ENCODE measurements at places on chromosomes 6 and 20.

DNA sequence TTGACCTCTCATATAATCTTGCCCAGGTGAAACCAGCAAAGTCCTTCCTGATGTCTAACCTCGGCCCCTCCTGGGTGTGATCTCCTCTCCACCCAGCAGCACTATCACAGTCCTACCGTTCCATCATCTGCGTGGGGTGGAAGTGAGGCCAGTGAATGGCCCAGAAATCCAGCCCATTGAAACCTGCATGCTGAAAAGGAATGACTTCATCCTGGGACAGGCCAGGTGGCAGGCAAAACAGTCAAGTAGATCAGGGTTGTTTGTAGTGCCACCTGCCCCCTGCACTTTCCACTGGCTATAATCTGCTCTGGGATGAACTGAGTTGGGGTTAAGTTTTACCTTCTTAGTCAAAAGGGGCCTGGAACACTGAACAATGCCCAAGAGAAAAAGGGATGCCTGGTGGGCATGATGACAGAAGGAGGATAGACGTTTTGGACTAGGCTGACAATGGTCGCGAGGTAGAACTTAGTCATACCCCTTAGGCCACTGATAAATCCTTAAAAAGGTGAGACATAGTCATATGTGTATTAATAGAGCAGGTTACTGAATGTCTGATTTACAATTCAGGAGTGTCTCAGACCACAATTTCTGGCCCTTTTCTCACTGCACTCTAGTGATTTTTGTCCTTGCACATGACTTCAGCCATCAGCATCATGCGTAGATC is 8.1 kb upstream of the HSP90AB1 start:
- DNase-seq, result no peak

DNA sequence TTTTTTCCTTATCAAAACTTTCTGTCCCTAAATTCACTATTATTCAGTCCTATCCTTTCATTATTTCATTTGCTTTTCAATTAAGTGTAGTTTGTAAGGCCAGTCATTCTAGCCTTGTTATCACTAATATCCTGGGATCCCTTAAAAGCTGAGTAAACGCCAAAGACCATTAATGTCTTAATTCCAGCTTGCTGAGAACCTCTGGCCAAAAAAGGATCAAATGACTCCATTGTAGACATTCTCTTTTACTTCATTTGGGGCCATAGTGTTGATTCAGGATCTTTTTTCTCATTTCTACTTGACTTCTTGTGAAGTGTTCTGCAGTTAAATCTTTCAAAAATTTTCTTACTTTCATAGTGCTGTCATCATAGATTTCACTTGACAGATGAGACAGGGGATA is 379.7 kb downstream of the LAMA2 start:
- no peak for DNase-seq

GRCh38 chr20:9794831-9795230 is 44.0 kb downstream of the PAK5 start:
- DNase-seq, result no peak

DNA sequence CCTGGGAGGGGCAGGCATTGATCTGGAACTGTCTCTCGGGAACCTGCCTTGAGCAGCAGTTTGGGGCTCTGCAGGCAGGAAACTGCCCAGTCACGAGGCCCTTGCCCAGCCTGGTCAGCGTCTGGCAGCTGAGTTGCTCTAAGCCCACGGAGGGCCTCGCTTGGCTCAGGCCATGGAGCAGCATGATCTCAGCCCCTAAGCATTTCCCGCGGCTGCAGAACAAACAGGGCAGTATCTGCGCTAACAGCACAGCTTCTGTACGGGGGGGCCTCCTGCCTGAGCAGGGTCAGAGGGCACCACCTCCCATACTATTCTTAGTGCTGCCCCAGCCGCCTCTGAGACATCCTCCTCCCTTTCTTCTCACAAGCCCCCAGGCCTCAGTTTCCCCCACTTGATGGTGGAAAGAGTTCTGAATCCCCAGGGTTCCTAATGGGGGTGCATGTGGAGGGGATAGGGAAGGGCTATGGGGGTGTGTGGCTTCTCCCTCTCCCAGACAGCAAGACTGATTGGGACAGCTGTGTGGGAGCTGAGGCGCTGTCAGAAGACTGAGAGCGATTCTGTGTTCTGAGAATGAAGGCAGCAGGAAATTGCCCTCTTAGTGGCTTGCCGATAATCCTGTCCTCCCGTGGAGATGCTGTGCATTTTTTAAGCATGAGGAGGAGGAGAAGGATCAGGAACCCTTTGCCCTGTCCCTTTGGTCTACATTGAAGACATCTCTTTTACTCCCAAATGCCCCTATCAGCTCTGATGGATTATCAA is 46.4 kb downstream of the MOCS1 start:
- DNase-seq, result peak; percentile 96

DNA sequence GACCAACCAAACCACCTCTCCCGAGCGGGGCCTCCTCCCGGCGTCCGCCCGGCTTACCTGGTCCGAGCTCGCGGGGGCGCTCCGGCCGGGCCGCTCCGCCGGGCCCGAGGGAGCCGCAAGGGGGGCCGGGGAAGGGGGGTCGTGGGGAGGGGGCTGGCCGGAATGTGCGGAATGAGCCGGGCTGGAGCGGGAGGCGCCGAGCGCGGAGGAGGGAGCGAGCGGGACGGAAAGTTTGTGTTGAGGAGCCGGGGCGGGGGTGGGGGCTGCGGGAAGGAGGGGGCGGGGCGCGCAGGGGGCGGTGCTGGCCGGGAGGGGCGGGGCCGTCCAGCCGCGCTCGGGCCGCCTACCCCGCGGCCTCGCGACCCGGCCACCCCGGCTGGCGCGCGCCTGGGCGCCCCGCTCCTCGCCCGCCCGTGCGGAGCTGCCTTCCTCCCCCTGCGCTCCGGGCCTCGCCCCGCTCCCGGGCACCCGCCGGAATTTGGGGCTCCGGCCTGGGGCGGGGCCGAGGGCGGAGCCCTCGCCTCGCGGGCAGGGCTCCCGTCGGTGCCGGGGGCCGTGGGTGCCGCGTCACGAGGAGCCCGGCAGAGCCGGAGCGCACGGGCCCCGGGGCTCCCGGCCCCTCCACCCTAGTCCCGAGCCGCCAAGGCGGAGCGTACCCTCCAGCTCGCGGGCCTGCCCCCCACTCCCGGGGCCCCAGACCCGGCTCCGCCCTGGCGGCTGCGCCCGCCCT is at the start of gene TEAD3:
Gene TEAD3, minus strand, starts transcription at position 239 of the 730 bp plus-strand sequence.
- DNase-seq, result no peak
